A549 treated with CORT108297 at 1 μM for 4 hours (cell line): ENCODE measurements at places on chromosomes 11 and 22. TPM values are rescaled to one million over a fixed set of nuclear protein-coding genes. Genes with fewer than 3 reads are reported as not detected.

PACSIN3 gene
- 26.1 to 35.8 TPM (median 31.9 TPM) in 5 replicates for total RNA-seq

PRAME gene
- total RNA-seq, result 99.6 to 116 TPM (median 112 TPM) in 5 replicates

GPHA2 gene
- not detected in 5 replicates for total RNA-seq

CWF19L2 gene
- 3.0 to 5.2 TPM (median 3.8 TPM) in 5 replicates for total RNA-seq

FRMD8 gene
- total RNA-seq, result 37.8 to 63.7 TPM (median 54.9 TPM) in 5 replicates

OR5P2 gene
- not detected in 5 replicates for total RNA-seq
